Stimulated activated CD4-positive, alpha-beta T cell treated with anti-CD3 and anti-CD28 coated beads, Interleukin-1b, Interleukin-23, amount 100 ng/mL, for 1 hour (primary cell): ENCODE measurements at places on chromosomes 6 and 20.

DNA sequence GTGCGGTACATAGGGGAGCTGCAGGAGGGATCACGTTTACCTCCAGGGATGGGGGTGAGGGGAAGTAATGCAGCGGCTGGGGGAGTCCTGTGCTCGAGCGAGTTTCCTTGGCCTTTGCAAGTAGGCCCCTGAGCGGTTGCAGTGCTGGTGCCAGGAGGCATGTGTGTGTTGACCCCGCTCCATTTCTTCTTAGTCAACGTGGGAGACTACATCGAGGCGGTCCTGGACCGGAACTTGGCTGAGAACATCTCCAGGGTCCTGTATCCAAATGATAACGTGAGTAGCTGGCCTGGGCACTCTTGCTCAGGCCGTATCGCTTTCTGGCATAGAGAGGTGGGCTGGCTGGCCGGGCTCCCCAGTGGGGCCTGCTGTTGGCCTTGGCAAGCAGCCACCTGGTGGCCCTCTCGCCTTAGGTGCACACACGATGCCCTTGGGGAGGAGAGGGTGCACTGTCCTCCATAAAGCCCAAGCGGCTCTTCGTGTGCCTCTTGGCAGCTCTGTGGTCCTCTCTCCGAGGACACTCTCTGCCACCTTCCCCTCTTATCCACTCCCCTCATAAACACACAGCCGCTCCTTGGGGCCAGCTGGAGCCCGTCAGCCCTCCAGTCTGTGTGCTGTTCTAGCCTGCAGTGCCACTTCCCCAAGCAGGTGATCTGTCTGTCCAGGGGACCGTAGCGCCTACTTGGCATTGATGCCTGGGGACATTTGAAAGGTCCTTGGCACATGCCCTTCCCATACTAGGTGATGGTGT, 29.3 kb downstream of the PYGB start:
- no peak for DNase-seq

- DNase-seq, result no peak
These were observed 24.8 kb upstream of the CCND3 start for GRCh38 chr6:41966214-41966920.

DNA sequence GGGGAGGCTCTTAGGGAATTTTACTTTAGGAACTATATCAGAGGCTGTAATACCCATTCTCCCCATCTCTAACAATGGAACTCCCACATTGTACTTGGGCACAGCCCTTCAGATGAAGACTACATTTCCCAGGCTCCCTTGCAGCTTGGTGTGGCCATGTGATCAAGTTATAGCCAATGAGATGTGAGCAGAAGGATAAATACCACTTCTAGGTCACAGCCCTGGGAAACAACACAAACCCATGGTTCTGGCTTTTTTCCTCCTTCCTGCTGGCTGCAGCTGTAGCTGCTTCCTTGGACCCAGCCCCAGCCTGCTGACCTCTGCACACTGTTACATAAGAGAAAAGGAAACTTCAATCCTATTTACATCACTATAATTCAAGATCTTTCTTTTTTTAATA, 445.9 kb upstream of the JARID2 start:
- no peak for DNase-seq

GRCh38 chr20:64113796-64114355, 6.5 kb upstream of the NPBWR2 start:
- no peak for DNase-seq

DNA sequence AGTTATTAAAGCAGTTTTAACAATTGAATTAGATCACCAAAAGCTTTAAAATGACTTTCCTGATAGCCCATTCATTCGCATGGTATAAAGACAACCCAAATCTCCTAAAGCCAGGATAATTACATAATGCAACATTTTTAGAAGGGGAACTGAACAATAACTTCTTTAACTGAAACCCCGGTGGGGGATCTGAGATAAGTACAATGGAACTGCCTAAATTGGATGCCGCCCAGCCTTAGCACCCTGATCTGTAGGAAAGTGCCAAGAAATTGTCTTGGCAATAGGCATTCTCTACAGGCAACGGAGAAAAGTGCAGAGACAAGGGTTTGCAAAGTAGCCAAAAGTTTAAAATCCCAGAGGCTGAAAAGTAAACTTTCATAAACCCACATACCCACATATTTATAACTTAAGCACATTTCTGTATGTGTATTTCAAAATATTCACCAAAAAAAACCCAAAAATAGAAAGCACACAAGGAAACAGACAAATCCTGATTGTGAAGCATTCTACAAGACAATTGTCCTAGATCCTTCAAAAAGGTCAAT, 98.8 kb upstream of the BEND6 start:
- no peak for DNase-seq

- DNase-seq, result no peak
These were observed 100.0 kb upstream of the RIPOR2 start for GRCh38 chr6:25035512-25036435.

DNA sequence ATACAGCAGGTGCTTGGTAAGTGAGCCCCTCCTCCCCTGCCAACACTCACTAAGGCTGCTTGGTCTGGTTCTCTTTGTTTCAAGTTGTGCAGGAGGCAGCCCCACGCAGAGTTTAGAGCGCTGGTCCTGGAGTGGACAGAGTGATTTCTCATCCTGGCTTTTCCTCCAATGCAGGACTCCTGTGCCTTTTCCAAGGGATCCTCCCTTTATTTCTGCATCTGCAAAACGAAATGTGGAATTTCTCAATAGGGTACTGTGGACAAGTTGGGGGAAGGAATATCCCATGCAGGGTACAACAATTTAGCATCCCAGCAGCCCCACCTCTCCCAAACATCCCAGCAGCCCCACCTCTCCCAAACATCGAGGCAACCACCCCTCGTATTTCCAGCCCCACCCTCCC, 30.6 kb upstream of the CCDC167 start:
- DNase-seq, result no peak

- DNase-seq, result no peak
These were observed 319.3 kb downstream of the PKHD1 start for GRCh38 chr6:51768087-51768486.

DNA sequence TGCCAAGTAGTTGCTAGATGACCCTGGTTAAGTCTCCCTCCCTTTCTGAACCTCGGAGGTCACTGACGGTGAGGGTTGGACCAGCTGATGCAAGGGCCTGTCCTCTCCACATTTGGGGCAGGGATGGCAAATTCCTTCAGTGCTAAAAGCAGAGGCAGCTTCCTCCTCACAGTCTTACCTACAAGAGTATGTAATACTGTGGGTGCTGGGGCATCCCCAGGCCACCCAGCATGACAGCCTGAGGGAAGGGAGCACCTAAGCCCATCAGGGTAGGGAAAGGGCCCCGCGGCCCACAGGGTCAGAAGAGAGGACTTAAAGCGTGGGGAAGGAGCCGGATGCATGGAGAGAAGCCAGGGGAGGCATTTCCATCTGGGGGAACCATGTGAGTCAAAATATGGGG, 38.0 kb downstream of the TGM3 start:
- DNase-seq, result no peak

GRCh38 chr6:31575952-31576685, 754 bp downstream of the TNF start:
- DNase-seq, result no peak

- no peak for DNase-seq
These were observed 539 bp downstream of the TMEM200A start for GRCh38 chr6:130366107-130367005.

DNA sequence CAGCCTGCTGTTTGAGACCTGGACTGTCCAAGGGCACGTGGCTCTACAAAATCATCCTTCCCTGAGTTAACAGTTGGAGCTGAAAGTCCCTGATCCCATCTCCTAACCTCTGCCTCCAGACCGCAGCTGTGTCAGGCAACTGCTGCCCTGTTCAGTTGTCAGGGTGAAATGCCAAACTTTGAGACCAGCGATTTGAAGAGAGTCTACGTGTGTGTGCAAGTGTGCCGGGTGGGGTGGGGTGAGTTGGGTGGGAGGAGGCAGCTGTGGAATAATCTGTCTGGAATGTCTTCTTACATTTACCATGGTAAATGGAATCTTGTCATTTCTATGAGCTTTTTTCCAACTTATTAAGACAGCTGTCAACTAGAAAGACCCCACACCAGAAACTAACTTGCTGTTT, 81.0 kb upstream of the FAM8A1 start:
- no peak for DNase-seq
